ENCODE measurements at places on chromosomes 7 and 10.

- no peak for DNase-seq
Observed at GRCh38 chr7:36814311-36814710, 90.0 kb upstream of the AOAH start.

DNA sequence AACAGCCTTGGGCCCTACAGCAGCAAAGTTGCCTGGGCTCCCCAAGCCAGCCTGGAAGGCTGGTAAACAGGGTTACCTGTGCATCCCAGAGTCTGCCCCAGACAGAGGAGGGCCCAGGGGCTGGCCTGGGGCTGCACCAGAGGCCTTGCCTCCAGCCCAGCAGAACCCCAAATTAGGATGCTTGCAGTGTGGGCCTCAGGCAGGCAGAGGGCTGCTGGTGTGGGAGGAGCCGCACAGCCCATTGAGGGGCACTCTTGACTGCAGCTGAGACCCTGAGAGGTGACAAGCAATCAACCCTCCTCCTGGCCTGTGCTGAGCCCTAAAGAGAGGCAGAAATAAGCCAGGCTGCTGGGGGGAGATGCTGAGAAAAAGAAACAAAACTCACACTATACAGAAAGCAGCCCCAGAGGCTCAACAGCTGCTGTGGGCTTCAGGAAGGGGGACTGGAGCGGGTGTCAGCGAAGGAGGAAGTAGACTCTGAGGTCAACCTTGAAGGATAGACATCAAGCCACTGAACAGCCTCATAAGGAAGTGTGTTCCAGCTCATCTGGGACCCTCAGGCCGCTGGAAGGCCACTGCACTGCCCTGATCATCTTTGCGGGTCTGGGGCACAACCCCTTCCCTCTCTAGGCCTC is 6.6 kb downstream of the AIFM2 start:
- no peak for DNase-seq

DNA sequence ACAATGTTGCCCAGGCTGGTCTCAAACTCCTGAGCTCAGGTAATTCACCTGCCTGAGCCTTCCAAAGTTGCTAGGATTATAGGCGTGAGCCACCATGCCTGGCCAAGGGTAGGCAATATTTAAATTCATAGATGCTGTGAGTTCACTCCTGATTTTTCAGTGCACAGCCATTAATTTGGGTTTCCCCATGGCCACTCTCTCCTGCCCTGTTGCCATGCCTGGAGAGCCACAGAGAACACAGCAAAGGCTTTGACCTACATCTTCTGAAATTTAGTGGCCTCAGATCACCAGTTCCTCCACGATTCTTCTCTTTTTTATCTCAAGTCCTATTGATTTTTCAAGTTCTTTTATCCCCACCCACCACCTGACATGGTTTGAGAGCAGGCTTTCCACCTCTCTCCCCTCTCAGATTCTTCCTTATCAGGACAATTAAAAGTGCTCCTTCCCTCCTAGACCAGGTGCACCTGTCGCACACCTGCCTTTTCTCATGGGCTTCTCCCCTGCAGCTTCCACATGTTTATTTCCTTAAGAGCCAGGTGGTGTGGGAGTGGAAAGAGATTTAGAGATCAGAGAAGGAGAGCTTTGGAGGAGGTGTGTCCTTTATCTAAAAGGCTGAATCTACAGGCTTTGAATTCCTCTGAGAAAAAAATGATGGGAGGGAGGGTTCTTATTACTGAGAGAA is 123.8 kb downstream of the ADRA2A start:
- no peak for DNase-seq

DNA sequence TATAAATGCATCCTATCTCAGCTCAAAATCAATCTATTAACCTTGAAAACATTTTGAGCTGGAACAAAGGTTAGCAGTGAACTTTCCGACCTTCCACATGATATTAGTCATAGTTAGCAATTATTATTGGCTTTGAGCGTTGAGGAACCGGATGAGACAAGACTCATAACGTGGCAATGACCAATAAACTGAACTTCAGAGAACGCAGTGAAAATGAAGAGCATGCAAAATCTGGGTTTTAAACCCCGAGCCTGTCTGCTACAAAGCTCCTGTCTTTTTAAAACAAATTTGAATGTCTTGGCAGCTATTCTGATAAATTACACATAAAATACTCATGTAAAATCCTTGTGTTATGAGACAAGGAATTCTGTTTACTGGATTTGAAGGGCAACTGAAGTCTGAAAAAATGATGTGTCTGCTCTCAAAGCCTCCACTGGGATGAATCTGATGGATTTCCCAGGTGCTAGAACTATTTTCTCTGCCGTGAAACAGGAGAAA is 74.7 kb upstream of the ITGB1 start:
- peak; percentile 34 for DNase-seq

DNA sequence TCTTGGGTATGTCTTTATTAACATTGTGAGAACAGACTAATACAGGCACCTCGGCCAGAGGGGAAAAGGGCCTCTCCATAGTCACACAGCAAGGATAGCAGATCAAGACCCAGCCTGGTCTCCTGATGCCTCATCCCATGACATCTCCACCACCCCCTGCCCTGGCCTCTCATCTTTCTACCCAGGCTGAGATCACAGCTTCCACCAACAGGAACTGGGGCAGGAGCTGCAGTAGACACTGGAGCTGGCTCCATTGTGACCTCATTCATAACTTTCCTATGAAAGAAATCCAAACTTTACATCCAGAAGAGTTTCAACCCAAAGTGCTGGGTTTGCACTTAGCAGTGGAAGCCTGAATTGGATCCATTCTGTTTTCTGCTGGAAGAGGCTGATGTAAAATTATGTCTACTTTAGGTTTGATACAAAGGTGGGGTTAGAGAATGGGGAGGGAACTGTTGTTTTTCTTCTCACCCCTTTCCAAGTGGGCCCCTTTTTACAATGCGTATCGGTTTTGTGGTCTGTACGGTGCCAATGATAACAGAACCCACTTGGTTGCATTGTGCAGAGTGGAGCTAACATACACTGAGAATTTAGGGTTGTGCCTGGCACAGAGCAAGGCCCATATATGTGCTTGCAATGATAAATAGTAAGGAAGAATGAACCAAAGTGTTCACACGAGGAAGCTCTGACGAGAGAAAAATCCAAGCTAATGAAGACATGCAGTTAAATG is 28.6 kb upstream of the INSIG1 start:
- DNase-seq, result no peak
